ENCODE measurements at places on chromosomes 2 and 18.

GRCh38 chr18:22558945-22559385, 141.2 kb upstream of the CTAGE1 start:
- no peak for DNase-seq

- no peak for DNase-seq
Observed at GRCh38 chr2:144683107-144683753, 163.3 kb upstream of the ZEB2 start.

GRCh38 chr2:9335322-9335832, 88.0 kb downstream of the ITGB1BP1 start:
- no peak for DNase-seq

DNA sequence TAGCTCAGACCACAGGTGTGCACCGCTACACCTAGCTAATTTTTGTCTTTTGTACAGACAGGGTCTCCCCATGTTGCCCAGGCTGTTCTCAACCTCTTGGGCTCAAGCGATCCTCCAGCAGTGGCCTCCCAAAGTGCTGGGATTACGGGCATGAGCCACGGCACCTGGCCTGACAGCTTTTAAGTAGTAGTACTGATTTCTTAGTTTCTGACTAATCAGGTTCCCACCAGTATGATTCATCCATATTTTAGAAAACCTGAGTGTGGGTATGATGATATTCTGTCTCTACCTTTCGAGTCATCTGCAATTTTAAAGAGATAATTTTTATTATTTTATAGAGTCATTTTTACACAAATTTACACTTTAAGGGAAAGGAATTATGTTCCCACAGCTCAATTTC, 46.4 kb upstream of the GULP1 start:
- no peak for DNase-seq

GRCh38 chr2:190382851-190383250, 25.3 kb upstream of the MFSD6 start:
- DNase-seq: peak; percentile 32

GRCh38 chr2:221402072-221402471, 170.0 kb downstream of the EPHA4 start:
- no peak for DNase-seq

- no peak for DNase-seq
Observed at GRCh38 chr2:171345971-171346722, 87.6 kb downstream of the METTL8 start.

- DNase-seq: no peak
Observed at GRCh38 chr2:205749078-205749477, 66.8 kb downstream of the NRP2 start.

GRCh38 chr2:10792001-10792634, 20.5 kb downstream of the PDIA6 start:
- no peak for DNase-seq

DNA sequence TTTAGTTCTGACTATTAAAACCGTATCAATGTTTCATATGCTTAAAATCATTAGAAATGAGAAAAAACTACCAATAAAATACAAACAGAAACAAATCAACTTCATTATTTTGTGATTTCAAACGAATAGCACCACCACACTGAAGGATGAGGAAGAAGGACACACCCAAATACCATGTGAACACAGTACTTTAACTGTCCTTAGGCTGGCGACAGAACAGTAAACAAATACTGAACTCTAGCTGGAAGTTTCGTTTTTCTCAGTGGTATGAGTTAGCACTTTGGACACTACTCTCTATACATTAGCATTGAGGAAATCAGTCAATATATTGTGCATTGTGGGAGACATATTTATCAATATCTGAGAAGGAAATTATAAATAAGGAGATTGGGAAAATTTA, 202.4 kb upstream of the AGAP1 start:
- no peak for DNase-seq
